Ascending aorta (tissue), 2 donors: ENCODE measurements at places on chromosomes 6 and 20.
A peak's percentile ranks its signal among the peaks of the same experiment; 100 is the strongest.

DNA sequence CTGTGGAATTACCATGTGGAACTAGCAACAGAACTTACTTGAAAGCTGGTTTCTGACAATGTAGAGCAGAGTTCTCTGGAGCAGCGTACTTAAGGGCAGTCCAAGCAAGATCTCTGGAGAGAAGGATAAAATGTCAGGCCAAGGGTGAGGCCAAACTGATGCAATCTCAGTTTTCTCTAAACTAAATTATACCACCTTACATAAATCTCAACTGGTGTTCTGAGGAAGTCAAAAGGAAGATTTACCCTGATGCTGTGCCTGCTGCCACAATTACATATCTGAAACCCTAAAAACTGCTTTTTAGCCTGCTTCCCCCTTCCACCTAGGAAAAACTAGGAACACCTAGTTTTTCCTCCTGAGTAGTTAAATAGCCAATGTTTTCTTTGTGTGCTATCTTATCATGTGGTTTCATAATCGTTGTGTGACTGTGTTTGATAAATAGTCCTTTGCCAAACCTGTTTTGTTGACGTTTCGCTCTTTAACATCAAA lies 28.1 kb downstream of the NCOA7 start:
- no peak for DNase-seq

DNA sequence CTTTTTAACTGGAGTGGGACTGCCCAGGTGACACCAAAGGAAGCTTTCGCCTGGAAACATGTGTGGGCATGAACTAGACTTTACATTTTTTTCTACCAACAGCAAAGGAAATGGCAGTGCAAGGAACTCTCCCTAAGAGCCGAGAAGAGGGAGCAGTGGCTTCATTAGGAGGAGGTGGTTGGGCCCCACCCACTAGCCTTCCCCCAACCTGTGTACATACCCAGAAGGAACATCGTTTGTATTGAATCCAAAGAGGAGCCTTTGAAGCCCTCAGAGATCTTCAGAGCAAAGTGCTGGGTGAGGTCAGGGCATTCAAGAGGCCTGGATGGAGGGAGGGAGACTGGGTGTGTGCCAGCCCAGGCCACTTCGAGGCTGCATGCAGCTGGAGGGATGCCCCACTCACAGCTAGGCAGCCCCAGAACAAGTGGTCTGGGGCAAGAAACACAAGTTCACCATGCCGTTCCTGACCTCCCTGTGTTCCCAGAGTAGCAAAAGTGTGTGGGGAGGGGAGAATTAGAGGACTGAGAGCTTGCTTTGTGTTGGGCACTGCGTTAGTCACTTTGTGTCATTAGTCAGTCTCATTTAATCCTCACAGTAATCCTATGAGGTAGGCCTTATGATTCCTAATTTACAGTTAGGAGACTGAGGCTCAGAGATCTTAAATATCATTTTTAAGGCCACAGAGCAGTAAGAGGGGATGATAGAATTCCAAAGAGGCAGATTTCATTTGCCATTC lies 191.6 kb upstream of the SUPT3H start:
- DNase-seq: no peak

- peak; percentile 76 for DNase-seq
Observed at GRCh38 chr6:110180228-110181008, at the start of gene CDC40. TSS of gene CDC40 (plus strand) at chr6:110180427. CDS start at chr6:110180445, 18 bp downstream.

- no peak for DNase-seq
Observed at GRCh38 chr6:80338201-80338836, 231.8 kb downstream of the BCKDHB start.

GRCh38 chr6:52474173-52474572 lies 54.0 kb downstream of the EFHC1 start:
- DNase-seq: no peak

DNA sequence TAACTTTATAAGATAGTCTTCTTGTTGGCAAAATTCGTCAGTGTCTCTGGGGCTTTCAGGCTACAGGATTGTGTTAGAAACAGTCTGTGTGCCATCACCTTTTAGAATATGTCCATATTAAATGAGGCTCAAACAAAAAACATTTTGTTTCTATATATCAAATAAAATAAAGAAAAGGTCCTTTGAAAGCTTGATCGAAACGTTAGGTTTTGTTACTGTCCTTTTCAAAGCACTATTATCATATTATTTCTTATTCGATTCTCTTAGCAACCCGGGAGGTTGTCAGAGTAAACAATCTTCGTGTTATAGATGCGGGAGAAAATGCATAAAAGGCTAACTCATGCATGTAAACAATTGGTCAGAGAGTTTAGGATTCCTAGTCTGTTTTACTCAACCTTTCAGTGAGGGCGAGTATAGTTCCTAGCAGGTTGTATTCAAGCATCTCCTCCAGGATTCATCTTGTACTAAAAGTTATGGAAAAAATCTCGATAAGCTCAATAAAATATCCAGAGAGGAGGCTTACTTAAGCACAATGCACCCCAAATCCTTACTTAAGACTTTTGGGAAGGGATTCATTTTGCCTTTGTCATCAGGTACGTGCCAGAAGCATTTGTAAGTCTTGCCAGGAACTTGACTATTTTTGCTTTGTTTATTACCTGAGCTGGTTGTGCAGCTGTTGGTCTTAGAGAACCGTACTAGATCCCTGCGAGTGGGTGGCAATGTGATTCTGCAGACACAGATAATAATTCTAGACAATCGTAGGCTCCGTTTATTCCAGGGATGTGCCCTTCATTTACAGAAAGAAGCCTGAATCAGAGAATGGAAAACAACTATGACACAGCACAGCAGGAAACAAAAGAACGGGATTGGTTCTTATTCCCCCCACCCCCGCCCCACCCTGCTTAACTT lies 159.6 kb upstream of the ZNF217 start:
- no peak for DNase-seq

GRCh38 chr20:32652739-32653526 lies 20.8 kb downstream of the C20orf203 start:
- peak; percentile 87 for DNase-seq

- no peak for DNase-seq
Observed at GRCh38 chr20:62769346-62770071, 26.8 kb upstream of the MRGBP start.

DNA sequence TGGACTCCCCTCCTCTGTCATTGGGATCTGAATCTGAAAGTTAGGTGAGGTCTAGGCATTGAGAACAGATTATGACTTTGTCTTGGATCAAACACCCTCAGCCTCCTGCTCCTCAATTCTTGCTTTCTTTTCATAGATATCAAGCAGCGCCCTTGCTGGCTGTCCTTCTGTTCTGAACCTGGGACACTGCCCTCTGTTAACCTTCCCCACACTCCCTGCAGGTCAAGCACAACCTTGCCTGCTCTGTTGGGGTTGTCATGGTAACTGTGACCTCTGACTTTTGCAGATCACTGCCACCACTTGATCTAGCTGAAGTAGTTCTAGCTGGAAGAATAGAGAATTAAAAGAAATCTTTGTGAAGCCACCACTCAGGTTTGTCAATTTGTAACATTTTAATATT lies 16.4 kb upstream of the MICA start:
- no peak for DNase-seq

DNA sequence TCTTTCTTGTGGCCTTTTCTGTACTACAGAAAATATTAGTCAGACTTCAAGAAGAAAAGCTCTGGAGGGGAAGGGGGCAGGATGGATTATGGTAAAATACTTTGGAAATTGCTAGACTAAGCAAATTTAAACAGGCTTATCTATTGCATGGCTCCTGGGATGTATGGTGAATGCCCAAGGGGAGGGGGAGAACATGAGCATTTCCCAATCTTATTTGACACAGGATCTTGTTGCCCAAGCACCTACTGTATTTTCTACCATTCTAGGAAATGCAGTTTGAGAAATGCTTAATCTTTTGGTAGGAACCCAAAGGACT lies 86.1 kb upstream of the LAMP5 start:
- DNase-seq: no peak

GRCh38 chr20:14986026-14986655 lies 648.7 kb upstream of the FLRT3 start:
- no peak for DNase-seq

DNA sequence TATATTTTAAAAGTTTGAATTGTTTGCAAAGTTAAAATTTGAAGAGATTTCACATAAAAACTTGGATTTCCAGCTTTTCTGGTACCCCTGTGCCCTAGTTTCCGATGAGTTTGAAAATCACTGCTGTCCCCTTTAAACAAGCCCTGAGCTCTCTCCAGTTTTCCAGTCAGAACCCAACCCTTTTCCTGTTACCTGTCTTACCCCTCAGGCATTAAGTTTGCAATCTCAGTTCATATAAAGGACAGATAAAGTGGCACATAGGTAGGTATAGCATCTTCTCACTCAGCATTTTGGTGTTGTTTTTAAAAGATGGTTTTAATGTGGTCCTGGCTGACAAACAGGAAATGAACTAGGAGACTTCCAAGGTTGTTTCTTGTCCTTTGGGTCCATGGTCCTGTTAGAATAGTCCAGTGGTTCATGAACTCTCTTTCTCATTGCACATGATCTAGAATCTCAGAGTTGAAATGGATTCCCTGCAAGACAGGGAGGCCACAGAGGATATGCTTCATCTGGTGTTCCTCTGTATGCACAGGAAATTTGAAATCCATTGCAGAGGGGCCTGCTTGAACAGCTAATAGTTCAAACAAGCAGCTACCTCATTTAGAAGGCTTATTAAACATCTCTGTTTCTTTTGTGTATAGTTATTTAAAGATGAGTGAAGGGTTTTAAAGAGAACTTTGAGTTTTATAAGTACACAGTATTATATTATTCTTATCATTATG lies 82.7 kb downstream of the JAG1 start:
- DNase-seq: no peak

DNA sequence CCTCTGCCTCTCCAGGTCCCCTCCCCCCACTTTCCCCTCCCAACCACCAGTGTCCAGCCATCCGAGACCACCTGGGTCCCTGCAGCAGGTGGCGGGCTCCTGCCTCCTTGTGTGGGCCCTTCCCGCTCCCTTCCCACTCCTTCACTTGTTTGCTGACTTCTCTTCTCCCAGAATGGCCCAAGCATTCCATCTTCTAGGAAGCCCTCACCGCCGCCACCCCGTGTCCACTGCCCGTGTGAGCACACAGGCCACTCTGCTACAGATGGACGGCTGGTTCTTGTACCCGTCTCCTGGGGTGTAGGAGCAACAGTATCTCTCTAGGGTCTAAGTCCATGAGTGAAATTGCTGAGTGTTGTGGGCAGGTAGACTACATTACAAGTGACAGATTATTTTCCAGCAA lies 15.0 kb downstream of the BPHL start:
- no peak for DNase-seq

GRCh38 chr20:25865715-25866656 lies 169.3 kb upstream of the ZNF337 start:
- DNase-seq: peak; percentile 87

DNA sequence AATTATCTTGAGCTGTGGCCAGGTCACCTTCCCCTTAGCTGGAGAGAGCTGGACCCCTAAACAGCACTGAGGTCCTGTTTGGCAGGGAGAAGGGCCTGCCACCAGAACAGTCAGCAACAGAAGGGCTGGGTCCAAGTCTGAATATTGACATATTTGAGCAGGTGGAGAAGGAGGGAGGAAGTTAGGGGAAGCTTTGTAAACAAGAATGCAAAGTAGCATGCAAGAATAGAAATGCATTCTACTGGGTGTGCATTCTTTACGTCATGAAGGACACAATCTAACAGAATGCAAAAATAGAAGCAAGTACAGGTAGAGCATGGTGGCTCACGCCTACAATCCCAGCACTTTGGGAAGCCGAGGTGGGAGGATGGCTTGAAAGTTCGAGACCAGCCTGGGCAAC lies 100.5 kb downstream of the QRSL1 start:
- DNase-seq: no peak

DNA sequence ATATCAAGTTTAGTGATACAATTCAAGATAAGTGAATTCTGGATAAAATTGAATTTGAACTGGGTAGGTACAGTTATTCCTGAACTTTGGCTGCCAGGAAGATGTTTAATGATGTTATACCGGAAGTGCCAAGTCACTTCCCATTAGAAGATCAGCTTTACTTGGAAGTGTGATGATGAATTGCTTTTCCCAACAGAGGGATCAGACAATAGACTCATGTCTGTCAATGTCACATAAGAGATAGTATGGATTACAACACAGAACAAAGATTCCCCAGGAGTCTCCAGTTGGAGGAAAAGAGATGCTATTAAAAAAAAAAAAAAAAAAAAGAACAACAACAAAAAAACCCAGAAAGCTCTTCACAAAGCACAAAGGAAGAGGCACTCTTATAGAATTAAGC lies 497.9 kb upstream of the EPHA7 start:
- no peak for DNase-seq

- DNase-seq: no peak
Observed at GRCh38 chr6:18269253-18269652, 4.9 kb upstream of the DEK start.

GRCh38 chr6:144129469-144129868 lies 20.8 kb upstream of the STX11 start:
- DNase-seq: no peak
